ENCODE measurements at places on chromosomes 12 and 14.

- DNase-seq = no peak
These were observed 2.4 kb downstream of the NCOR2 start for GRCh38 chr12:124564971-124565491.

DNA sequence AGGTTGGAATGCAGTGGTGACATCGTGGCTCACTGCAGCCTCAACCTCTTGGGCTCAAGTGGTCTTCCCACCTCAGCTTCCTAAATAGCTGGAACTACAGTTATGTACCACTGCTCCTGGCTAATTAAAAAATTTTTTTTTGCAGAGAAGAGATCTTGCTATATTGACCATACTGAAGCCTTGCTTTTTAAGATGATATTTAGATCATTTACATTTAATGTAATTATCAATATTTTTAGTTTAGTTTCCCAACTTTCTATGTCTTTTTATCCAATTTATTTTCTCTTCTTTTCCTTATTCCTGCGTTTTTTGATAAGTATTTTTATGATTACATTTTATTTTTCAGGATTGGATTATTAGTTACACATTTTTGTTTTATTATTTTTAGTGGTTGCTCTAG, 340.1 kb downstream of the APAF1 start:
- DNase-seq = no peak

DNA sequence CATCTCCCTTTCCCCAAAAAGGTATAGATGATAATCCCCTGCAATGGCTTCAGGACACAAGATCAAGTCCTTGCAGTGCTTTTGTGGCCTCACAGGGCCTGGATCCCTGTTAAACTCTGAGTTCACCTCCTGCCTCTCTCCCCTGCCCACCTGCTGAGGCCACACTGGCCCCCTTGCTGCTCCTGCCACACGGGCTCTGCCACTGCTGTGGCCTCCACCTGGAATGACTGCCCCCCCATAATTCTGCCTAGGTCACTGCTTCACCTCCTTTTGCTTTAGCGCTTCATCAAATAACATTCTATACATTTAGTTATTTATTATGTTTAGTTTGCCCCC, 653 bp upstream of the IFI27 start:
- no peak for DNase-seq

GRCh38 chr14:103103461-103104388, 9.2 kb downstream of the EXOC3L4 start:
- DNase-seq = no peak

- DNase-seq = no peak
These were observed 65.2 kb downstream of the PAPOLA start for GRCh38 chr14:96567289-96567899.

DNA sequence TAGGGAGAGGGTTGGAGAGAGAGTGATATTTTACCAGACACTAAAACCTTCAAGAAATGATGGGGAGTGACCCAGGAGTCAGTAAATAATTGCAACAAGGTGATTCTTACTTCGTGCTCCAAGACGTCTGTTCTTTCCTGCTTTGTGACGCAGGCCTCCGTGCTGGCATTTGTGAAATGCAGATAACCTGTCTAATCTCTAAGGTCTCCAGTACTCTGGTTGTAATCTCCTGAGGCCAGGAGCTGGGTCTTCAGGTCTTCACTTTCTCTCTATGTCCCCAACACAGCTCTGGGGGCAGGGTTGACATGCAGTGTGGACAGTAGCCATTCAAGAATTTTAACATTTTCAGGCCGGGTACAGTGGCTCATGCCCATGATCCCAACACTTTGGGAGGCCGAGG, 53.1 kb downstream of the CD9 start:
- no peak for DNase-seq

- DNase-seq = no peak
These were observed 42.1 kb downstream of the DRAM1 start for GRCh38 chr12:101919447-101919846.

- no peak for DNase-seq
These were observed 108.9 kb downstream of the GPR135 start for GRCh38 chr14:59356312-59356711.

- peak; percentile 96 for DNase-seq
These were observed at the start of gene PPTC7 for GRCh38 chr12:110583137-110584059. PPTC7 (minus strand) TSS chr12:110583318; CDS start chr12:110583031, 287 bp downstream.

GRCh38 chr14:95185033-95185766, 27.9 kb upstream of the DICER1 start:
- no peak for DNase-seq

DNA sequence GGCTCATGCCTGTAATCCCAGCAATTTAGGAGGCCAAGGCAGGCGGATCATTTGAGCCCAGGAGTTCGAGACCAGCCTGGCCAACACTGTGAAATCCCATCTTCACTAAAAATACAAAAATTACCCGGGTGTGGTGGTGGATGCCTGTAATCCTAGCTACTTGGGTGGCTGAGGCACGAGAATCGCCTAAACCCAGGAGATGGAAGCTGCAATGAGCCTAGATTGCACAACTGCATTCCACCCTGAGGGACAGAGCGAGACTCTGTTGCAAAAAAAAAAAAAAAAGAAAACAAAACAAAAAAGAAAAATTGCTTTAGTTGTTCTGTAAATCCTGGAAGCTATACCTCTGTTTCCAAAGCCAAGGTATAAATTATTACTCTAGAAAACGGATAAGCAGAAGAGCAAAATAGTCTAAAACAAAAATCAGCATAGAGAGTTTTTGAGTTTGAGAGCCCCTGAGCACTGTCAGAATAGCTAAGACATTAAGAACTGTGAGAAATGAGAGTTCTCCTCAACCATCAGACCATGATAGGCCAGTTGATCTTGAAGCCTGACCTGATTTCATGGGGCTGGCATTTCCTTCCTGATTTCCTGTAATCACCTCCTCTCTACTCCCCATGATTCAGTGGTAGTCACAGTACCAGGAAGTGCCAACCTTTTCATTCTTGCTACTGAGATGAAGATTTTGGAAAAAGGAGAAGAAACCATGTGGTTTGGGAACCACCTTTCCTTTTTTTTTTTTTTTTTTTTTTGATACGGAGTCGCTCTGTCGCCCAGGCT, 31.7 kb downstream of the ATP2A2 start:
- DNase-seq = no peak

GRCh38 chr12:132873724-132874123, 13.7 kb downstream of the CHFR start:
- no peak for DNase-seq

GRCh38 chr12:29921307-29921706, 137.6 kb upstream of the TMTC1 start:
- no peak for DNase-seq

DNA sequence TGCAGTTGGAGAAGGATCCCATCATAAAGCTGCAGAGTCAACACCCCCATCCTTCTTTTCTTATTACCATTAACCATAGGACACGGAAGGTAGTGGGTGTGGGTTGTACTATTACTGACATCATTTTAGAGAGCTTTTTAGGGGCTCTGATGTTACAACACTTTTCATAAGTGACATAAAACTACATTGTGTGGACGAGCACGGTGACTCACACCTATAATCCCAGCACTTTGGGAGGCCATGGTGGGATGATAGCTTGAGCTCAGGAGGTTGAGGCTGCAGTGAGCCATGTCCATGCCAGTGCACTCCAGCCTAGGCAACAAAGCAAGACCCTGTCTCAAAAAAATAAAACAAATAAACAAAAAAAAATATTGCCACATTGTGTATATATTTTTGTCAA, 167.1 kb downstream of the DUSP6 start:
- no peak for DNase-seq

GRCh38 chr12:10301103-10301502, 6.6 kb upstream of the KLRD1 start:
- DNase-seq = no peak

DNA sequence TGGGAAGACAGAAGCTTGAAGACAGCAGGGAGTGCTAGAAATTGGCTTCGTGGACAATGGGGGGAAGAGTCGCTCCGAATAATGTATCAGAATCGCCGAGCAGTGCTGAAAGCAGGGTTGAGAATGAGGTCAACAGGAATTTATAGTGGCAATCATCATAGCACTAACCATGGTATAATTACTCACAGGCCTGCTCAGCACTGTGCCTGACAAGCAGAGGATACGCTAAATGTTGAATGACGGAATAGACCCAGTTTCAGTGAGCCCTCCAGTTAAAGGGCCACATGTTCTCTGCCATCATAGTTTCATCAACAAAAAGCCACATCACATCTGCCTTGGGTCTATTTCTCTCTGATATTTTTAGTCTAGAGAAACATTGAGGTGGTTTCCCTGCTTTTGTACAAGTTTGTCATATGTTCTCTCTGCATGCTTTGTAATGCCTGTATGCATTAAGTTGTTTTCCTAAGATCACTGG, 130.3 kb upstream of the EGLN3 start:
- DNase-seq = no peak

GRCh38 chr14:69518289-69519101, 34.0 kb downstream of the PLEKHD1 start:
- DNase-seq = no peak

- DNase-seq = no peak
These were observed 1.7 kb downstream of the KLHDC2 start for GRCh38 chr14:49769581-49770211.

GRCh38 chr12:69002969-69003368, 70.0 kb upstream of the CPM start:
- DNase-seq = no peak

- DNase-seq = no peak
These were observed 2.1 kb upstream of the NCOR2 start for GRCh38 chr12:124569375-124570148.

DNA sequence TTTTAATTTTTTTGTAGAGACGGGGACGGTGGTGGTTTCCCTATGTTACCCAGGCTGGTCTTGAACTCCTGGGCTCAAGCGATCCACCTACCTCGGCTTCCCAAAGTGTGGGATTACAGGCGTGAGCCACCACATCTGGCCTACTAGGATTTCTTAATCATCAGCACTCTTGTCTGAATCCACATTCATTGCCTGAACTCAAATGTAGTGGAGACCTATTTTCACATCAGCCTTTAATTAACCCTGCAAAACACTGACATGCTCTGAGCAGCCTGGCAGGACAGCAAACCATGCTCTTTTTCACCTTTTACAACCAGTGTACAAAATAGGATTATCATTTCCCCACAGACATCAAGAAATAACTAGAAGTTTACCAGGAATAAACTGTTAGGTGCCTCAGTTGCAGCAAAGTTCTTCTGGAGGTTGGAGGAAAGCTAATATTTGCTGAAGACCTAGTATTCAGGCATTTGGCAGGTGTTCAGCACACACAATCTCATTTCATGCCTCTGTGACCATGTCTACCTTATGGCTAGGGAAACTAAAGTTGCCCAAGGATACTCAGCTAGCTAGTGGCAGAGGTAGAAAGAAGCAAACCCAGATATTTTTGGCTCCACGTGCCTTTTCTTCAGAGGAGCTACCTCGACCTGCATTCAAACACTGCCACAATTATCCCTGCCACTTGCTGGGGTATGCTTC, 37.7 kb downstream of the CFL2 start:
- no peak for DNase-seq

Measured in effector CD8-positive, alpha-beta T cell (primary cell).